ENCODE measurements at places on chromosomes 1 and 21.
A peak's percentile ranks its signal among the peaks of the same experiment; 100 is the strongest.

DNA sequence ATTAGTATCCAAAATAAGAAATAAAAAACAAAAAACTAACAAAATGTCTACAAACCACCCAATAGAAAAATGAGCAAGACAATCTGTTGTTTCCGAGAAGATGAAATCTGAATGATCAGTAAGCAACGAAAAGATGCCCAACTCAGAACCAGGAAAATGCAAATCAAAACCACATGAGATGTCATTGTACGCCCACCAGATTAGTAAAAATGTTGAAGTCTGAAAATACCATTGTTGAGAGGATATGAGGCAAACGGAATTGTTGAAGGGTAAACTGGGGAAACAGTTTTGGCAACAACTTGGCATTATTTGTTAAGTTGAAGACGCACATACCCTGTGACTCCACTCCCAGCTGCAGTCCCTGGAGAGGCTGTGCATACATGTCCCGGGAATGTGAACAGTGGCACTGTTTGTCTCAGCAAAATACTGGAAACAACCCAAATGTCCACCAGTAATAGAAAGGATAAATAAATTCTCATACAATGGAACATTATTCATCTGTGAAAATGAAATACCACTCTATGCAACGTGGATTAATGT, 10.6 kb downstream of the ZBTB17 start:
- no peak for DNase-seq

DNA sequence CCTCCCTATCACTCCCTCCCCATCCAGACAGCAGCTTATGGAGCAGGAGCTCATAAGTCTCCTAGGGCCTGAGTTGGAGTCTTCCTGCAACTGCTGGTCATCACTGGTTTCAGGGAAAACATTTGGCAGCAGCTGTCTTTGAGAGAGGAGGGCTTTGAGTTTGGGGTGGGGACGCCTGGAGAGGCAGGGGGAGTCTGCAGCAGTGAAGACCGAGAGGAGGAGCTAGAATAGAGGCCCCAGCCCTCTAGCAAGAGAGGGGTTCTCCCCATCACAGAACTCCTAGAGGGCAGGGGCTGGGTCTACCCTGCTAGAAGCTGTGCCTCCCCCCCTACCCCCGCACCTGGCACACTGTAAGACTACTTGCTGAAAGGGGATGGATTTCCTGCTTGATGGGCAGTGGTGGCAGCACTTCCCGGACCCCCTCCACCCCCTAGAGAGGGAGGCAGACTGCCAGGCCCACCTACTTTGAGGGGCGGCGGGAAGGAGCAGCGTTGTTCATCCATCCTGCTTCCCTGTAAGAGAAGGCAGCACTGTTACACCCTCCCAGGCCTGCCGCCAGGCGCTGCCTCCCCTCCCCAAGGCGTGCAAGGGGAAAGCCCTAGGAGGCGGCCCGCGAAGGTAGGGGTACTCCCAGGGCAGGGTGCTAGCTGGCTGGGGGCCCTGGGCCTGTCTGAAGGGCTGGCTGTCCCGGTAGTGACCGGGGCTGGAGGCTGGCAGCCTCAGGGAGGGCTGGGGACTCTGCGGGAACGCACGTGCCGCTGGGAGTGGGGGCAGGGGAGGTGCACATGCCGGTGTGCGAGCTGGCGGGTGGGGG, 50.4 kb downstream of the RAP1GAP start:
- no peak for DNase-seq

DNA sequence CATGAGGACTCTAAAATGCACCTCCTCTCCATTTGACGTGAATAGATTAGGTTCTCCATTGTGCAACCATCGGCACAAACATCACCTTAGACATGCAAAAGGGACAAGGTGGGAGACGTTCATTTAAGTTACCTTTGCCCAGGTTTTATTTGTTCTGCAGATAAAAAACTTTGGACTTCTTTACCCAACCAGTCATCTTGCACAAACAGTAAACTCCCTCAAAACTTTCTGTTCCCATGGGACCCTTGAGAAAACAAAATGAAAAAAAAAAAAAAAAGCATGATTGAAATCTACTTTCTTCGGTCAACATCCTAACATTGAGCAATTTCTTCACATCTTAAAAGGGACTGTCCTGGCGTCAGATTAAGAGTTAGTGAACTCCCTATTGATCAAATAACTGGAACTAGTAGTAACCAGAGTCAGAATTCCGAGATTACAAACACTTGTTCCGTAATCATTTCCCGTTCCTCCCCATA, 31.4 kb upstream of the PROX1 start:
- no peak for DNase-seq

DNA sequence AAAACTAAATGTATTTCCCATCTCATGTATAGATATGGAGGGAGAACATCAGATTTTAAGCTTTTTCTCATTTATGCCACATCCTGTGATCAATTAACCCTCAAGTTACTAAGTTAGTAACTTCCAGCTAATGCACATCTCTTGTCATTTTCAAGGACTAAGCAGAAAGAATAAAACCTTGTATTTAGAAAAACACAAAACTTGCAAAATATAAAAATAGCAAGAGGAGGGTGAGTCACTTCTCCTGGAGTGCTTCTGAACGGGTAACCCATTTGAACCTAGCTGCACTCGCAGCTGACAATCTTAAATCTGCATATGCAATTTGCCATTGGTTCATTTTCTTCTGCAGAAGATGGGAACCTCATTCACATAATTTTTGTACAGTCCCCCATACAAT, 500.5 kb downstream of the SETD4 start:
- no peak for DNase-seq

GRCh38 chr21:25837533-25838265, 102.9 kb downstream of the GABPA start:
- DNase-seq, result no peak

GRCh38 chr1:966135-966703, at the start of gene PLEKHN1:
Gene PLEKHN1 (plus strand): TSS chr1:966482. CDS start chr1:966532, 50 bp downstream.
- DNase-seq, result no peak

- DNase-seq, result no peak
Observed at GRCh38 chr1:54614563-54614962, 8.8 kb downstream of the FAM151A start.

GRCh38 chr1:59480188-59480888, 183.4 kb downstream of the FGGY start:
- no peak for DNase-seq

GRCh38 chr1:200480964-200481363, 71.1 kb upstream of the ZNF281 start:
- DNase-seq, result peak; percentile 93

DNA sequence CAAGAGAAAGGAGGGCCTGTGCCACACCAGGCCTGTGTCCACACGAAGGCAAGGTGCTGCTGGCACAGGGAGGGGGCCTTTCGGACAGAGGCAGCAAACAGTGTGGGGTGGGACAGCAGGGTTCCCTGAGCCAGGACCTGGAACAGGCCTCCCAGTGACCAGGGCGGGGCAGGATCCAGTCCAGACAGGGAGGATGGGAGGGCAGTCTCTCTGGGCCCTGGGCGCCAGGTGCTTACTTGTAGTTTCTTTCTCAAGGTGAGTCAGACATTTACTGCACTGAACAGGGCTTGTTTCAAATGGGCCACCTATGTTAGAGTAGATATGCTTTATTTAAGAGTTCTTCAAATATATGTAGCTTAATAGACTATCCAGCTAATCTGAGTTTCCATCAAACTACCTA, 52.8 kb upstream of the STUM start:
- DNase-seq, result no peak

- DNase-seq, result no peak
Observed at GRCh38 chr1:20153000-20153418, 13.9 kb downstream of the PLA2G2F start.

- no peak for DNase-seq
Observed at GRCh38 chr1:153567621-153568366, 2.1 kb upstream of the S100A2 start.

GRCh38 chr1:113391649-113392271, 1.4 kb downstream of the MAGI3 start:
- DNase-seq, result no peak

- DNase-seq, result no peak
Observed at GRCh38 chr1:75135573-75136194, 1.5 kb downstream of the LHX8 start.

DNA sequence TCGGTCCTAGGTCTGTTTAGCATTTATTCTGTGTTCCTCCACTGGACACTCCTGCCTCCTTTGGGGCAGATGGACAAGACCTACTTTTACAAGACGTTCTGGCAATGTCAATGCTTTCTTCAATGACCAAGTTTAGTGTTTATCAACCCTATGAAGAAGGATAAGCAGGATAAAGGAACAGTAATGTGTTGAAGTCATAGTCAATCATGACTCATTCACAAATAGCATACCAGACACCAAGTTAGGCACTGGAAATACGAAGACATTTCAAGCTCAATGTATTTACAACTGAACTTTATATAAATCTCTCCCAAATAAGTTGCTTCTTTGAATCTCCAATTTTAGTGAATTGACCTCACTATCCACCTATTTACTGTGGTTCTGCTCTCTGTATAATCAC, 4.8 kb upstream of the SLC35D1 start:
- DNase-seq, result no peak

DNA sequence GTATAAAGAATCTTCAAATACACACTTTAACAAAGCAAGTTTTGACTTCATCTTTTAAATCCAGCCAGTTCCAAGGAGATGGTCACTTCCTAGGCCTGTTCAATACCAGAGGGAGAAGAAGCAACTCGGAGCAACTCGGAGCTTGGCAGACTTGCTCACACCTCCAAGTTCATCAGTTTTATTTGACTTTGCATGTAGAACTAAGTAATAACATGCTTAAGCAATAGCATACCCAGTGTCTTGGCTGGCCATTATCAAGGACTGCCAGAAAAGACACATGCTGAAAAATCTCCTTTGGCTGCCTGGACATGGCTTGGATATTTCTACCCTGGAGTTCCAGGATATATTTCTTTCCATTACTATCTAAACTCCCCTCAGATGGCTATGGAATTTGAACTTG, 52.6 kb downstream of the GNG12 start:
- no peak for DNase-seq

DNA sequence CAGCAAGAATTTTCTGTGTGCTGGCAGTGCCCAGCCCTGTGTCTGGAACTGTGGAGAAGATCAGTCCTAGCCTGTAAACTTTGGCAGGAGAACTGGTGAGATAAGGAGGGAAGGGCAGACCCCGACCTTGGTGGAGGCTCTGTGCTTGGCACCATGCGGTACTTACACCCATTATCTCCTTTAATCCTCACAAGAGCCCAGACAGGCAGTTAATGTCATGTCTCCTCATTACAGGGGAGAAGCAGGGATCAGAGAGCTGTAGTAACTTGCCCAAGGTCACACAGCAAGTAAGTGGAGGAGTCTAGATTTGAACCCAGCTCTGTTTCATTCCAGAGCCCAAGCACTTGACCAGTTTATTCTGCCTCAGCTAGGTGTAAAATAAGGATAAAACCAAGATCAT, 13.9 kb upstream of the POU3F1 start:
- DNase-seq, result no peak

DNA sequence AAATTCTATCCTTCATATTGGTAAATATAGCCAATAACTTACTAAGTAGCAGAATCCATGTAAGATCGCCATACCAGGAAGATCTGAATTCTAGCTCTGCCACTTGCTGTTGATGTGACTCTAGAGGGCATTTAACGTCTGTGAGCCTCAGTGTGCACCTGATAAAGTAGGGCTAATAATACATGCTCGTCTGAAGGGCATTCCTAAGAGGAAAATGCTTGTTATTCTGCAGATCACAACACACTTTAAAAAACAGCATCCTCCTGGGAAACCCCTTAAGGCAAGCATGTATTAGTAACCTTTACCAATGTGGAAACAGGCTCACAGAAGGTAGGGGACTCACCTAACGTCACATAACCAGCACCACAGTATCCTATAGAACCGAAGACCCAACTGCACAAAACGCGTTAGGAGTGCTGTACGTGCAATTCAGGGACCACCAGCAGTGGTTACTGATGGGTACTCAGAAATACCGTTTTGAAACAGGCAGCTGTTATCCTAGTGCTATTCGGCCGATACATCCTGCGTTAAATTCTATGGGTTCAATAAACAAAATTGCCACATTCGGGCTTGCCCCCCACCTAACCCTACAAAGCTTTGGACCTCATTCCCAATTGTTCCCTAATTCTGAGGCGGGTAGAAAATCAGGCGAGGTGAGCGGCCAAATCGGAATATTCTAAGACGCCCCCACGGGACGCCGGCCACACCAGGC, 758 bp downstream of the DEPDC1 start:
- no peak for DNase-seq

DNA sequence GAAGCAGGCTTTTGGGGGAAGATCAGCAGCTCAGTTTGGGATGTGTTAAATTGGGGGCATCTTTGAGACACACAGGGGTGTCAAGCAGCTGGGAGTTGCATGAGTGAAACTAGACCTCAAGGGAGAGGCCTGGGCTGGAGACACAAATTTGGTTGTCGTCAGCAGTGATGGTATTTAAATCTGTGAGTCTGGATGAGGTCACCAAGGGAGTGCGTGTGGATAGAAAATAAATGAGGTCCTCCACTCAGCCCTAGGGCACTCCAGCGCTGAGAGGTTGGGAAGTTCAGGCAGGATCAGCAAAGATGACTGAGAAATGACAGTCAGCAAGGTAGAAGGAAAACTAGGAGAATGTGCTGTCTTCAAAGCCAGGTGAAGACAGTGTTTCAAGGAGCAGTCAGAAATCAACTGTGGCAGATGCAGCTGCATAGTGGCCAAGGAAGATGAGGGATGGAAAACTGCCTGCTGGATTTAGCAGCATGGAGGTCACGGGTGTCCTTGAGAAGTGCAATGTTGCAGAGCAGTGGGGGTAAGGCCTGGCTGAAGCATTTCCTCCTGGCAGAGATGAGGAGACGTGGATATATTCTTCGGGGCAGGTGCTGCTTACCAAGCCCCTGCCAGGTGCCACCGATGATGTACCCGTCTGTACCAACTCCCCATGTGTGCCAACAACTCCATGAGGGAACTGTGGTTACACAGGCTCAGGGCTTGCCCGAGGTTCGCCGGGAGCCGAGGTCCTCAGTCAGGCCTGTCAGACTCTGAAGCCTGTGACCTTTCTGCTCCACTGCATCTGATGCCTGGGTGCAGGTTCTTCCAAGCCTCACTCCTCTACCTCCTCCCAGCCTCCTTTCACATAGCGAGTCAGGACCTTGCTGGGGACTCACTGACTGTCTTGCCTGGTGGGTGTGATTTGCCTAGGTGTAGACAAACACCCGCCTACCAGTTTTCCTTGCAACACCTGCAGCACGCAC, 11.3 kb downstream of the MAP7D1 start:
- no peak for DNase-seq

GRCh38 chr21:43911015-43911934, 46.3 kb downstream of the AGPAT3 start:
- no peak for DNase-seq

GRCh38 chr1:23394684-23395083, 25.0 kb upstream of the ZNF436 start:
- DNase-seq, result no peak

- DNase-seq, result no peak
Observed at GRCh38 chr1:27816921-27817630, 13.5 kb upstream of the PPP1R8 start.

- DNase-seq, result no peak
Observed at GRCh38 chr1:12548973-12549459, 69.0 kb downstream of the DHRS3 start.

GRCh38 chr21:35394634-35395369, 345.7 kb upstream of the RUNX1 start:
- no peak for DNase-seq

- DNase-seq, result no peak
Observed at GRCh38 chr1:94329986-94330385, 88.2 kb upstream of the ABCD3 start.

Data from NCI-H2227 treated with DMSO at 0.1 percent for 48 hours (cell line).